Testis (tissue), 5 donors: ENCODE measurements at places on chromosomes 13 and 19. TPM values are rescaled to one million over a fixed set of nuclear protein-coding genes. Genes with fewer than 3 reads are reported as not detected.

DNA sequence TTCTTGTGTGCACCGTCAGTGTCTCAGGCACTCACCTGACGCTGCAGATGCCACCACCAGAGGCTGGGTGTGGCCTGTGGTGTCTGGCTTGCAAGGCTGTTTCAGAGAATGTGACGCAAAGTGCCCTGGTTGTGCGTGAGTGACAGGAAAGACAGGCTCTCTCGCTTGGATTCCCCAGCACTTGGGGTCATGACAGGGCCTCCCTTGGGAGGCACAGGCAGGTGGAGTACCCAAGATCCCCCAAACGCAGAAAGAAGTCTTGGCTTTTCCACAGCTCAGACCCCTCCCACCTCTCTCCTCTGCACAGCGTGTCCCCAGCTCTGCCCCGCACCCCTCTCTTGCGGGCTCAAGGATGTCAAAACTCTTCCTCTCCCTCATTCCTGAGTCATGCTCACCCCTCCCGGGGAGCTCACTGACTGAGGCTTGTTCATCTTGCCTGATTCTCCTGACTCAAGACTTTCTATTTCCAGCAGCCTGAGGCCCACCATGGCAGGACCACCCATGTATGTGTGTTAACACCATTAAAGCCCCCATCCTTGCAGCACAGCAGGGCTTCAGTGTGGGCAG lies 21.0 kb downstream of the DHX34 start:
- DNase-seq = no peak

- no peak for DNase-seq
Observed at GRCh38 chr13:37995092-37995491, 125.5 kb upstream of the TRPC4 start.

DNA sequence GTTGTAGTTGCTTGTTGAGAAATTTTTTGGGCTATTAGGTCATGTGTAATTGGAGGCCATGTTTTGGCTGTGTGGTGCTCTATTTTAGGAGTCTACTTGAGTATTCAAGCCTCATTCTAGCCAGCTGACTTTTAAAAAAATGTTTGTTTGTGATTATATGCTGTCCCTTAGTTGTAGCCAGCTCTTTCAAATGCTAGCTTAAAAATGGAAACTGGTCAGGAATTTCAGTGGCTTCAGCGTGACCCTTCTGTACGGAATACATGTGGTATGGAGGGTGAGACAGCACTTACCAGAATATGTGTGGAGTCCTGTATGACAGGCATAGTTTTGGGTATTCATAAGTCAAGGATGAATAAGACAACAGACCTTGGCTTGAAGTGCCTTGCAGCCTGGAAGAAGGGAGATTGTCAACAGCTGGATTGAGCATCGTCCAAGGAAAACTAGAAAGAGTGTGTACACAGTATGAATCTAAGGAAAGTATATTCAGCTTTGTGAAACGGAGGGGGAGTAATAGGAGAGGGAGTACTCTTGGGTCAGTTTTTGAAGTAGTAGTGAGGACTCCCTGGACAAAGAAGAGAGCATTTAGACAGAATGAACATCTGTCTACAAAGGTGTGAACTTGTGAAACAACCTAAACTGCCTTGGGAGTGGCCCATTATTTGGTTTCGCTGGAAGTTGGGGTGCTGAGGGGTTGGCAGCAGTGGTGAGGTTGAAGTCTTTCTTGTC lies 20.0 kb upstream of the WTIP start:
- DNase-seq = no peak

DNA sequence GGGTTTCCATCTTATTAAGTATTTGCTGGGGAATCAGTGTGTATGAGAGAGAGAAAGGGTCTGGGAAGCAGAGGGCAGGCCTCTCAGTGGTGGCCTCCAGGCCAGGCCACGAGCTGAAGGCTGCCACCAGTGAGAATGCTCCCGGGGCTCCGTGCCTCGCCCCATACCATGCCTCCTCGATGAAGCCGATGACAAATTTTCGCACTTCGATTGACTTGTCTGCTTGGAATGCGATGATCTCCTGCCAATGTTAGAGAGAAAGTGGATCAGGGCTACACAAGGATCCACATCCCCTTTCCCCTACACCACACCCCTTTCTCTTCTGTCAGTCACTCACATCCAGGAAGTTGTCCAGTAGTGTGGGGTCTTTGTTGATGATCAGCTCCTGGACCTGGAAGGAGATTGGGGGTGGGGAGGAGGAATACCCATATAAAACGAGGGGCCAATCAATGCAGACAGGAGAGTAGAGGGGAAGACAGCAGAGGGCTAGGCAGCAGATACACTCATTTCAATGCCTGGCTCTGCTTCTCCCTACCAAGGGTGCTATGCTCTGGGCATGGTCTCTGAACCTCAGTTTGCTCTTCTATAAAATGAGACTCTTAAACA lies 10.7 kb downstream of the SYMPK start:
- no peak for DNase-seq

GRCh38 chr19:33333642-33334041 lies 31.3 kb upstream of the CEBPA start:
- DNase-seq = no peak

- no peak for DNase-seq
Observed at GRCh38 chr19:47021536-47022139, 2.0 kb downstream of the NPAS1 start.

DNA sequence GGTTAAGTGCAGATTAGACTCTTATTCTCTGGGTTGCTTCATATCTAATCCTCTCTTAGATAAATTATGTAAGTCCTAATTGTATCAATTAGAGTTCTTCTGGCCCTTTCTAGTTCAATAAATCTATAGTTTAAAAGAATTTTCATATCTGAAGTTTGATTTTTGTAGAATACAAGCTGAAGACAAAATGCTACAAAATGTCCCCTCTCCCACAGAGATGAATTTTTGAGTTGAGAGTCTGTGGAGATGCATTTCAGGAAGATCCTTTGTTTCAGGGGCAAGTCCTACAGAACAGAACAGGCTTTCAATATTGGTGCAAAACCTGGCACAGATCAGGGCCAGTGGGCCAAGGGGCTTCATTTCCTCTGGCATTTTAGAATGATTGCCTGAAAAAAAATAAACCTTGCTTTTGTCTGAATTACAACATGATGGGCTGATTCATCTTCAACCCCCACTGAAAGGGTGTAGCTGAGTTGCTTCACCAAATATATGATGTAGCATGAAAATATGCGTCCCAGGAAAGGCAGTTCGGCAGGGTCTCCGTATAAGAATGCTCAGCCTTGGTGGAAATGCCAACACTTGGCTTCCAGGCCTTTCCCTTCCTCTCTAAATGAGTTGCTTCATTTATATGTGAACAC lies 6.4 kb upstream of the IPO5 start:
- DNase-seq = no peak

GRCh38 chr13:49248622-49249002 lies 887 bp downstream of the CDADC1 start:
- DNase-seq = no peak

DNA sequence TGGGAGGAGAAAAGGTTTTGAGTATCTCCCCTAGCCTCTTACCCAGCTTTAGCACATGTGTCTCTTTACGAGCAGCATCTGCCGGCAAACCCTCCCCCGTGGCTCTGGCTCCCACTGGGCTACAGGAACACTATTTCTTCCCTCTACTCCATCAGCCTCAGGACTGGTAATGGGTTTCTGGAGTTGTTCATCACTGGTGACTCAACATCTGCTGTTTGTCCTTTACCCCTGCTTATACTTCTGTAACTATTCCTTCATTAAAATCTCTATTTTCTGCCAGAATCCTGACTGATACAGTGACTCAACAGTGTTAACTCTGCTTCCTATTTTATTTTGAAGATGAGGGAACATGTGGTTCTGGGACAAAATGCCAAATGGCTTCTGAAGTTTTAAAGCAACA lies 437.3 kb upstream of the HTR2A start:
- no peak for DNase-seq

DNA sequence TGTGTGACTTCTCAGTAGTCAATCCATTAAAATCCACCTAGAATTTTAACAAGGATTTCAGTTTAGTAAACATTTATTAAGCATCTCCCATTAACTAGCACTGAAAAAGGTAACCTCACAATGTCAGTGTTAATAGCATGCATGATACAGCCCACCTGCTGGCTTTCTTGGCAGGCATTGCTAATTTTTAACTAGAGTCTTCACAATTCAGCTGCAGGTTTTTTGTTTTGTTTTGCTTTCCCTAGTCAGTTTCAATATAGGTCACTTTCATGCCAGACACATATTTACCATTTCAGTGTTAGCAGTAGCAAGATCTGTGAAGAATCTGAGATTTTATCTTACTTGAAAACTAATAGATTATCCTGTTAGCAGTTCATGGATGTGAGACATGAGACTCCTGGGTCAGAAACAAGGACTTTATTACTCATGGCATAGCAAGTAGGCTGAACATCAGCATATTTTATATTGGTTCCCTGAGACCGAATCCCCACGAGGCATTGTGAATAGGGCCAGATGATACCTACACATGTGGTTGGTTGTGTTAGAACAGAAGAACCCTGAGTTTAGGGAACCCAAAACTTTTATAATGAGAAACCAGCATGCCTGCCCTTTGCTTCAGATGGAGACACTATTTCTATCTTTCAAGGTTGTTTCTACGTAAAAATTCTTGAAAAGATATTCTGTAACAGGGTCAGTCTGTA lies 198.0 kb upstream of the HTR2A start:
- no peak for DNase-seq

TPTE2 gene
- 9.9 TPM for total RNA-seq

NLRP9 gene
- 0.39 TPM for total RNA-seq
